Liver (tissue), 10 donors: ENCODE measurements at places on chromosomes 2 and 18. TPM values are rescaled to one million over a fixed set of nuclear protein-coding genes. Genes with fewer than 3 reads are reported as not detected.

- no peaks in the 10 kb centered on the region for H3K36me3 ChIP-seq
- no peak overlapping the region for H3K27ac ChIP-seq
- peaks cover 3% of the 10 kb centered on the region for H3K27me3 ChIP-seq
- no peak overlapping the region for H3K4me3 ChIP-seq
- DNase-seq: no peak
Measured at GRCh38 chr2:175834477-175834876, 167.6 kb downstream of the LNPK start.

DNA sequence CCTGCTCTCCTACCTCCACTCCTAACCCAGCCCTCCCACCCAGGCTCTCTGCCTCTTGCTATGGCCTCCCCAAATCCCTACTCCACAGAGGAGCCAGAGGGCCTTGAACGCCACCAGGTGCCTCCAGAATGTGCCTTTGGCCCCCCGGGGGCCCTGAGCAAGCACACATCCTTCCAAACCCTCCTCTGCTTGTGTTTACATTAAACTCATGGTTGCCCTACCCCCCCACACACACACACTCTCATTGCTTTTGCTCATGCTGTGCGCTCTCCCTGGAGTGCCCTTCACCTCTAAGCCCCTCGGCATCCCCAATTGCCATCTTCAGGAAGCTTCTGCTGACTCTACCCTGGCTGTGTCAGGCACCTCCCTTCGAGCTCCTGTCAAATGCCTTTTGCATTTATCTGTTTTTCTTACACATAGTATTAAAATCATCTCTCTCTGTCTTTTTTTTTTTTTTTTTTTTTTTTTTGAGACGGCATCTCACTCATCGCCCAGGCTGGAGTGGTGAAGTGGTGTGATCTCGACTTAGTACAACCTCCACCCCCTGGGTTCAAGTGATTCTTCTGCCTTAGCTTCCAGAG, 16.3 kb upstream of the TET3 start:
- DNase-seq: no peak
- H3K4me3 ChIP-seq: no peak overlapping the region
- H3K4me1 ChIP-seq: no peaks in the 10 kb centered on the region
- H3K27ac ChIP-seq: no peak overlapping the region
- no peaks in the 10 kb centered on the region for H3K27me3 ChIP-seq

- DNase-seq: no peak
- no peak overlapping the region for H3K27ac ChIP-seq
- H3K4me3 ChIP-seq: no peak overlapping the region
- peaks cover 63% of the 10 kb centered on the region for H3K36me3 ChIP-seq
- H3K4me1 ChIP-seq: no peaks in the 10 kb centered on the region
Measured at GRCh38 chr2:223880796-223881195, 43.4 kb upstream of the AP1S3 start.

- no peak overlapping the region for H3K27ac ChIP-seq
- H3K4me3 ChIP-seq: no peak overlapping the region
- H3K4me1 ChIP-seq: peaks cover 7% of the 10 kb centered on the region
- no peaks in the 10 kb centered on the region for H3K36me3 ChIP-seq
- H3K27me3 ChIP-seq: peaks cover 9% of the 10 kb centered on the region
Measured at GRCh38 chr2:5693287-5694201, 1.4 kb downstream of the SOX11 start.

GRCh38 chr2:175187378-175187777, 5.9 kb upstream of the ATP5MC3 start:
- no peak for DNase-seq
- no peak overlapping the region for H3K4me3 ChIP-seq
- H3K4me1 ChIP-seq: no peaks in the 10 kb centered on the region
- H3K27ac ChIP-seq: no peak overlapping the region

DNA sequence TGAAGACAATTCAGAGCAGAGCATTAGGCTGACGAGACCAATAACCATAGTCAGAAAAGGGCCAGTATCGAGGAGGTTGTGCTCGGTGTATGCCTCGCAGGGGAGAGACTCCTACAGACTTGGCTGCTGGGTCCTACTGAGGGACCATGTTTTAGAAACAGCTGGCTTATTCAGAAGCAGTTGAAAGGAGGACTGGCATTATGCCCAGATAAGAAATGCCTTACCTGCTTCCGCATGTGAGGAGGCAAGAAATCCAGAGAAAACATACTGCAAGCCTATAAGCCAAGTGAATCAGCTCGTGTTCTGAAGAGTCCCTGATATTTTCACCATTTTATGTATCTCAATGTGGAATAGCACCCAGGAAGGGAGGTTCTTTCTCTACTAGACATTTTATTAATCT, 434.7 kb downstream of the GRB14 start:
- H3K27me3 ChIP-seq: no peaks in the 10 kb centered on the region
- no peaks in the 10 kb centered on the region for H3K36me3 ChIP-seq
- no peak for DNase-seq
- H3K27ac ChIP-seq: no peak overlapping the region
- H3K4me3 ChIP-seq: no peak overlapping the region

GRCh38 chr18:31185186-31185950, 22.7 kb upstream of the DSC1 start:
- no peaks in the 10 kb centered on the region for H3K27me3 ChIP-seq
- no peaks in the 10 kb centered on the region for H3K4me1 ChIP-seq

DNA sequence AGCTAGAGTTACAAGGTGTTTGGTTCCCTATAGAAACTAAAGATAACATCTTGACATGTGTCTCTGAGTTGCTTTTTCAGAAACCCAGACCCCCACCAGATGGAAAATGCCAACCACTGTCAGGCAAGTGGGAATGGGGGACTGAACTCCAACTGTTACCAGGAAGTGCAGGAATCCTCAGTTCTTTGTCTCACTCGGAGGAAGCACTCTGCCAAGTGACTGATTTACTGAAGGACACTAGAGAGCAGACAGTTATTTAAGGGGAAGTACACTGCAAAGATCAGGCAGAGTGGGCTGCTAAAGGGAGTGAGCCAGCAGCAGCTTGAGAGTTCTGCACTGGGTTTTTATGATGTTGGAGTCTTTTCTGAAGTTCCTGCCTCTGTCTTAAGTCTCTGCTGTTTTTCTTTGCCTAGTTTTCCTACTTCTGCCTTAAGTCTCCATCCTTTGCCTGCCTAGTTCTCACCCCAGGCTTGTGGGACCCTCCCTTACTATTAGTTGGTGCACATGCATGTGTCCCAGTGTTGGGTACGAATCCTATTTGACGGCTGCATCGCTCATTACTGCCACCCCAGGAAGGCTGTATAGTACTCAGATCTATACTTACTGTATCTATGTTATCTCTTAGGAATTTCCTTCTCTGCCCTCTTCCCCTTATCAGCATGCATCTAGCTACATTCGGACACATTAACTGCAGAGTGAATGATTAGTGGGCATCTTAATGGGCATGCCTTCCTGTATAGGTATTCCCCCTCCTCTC, 97.1 kb downstream of the TEX51 start:
- H3K36me3 ChIP-seq: no peaks in the 10 kb centered on the region
- peaks cover 33% of the 10 kb centered on the region for H3K4me1 ChIP-seq
- H3K27me3 ChIP-seq: no peaks in the 10 kb centered on the region

- DNase-seq: no peak
- H3K27ac ChIP-seq: no peak overlapping the region
- no peaks in the 10 kb centered on the region for H3K36me3 ChIP-seq
- H3K4me1 ChIP-seq: no peaks in the 10 kb centered on the region
- no peaks in the 10 kb centered on the region for H3K27me3 ChIP-seq
Measured at GRCh38 chr2:129456691-129457090, 522.8 kb upstream of the RAB6C start.

GRCh38 chr2:107001551-107001950, 115.6 kb upstream of the ST6GAL2 start:
- no peak for DNase-seq
- no peak overlapping the region for H3K27ac ChIP-seq
- H3K27me3 ChIP-seq: peaks cover 2% of the 10 kb centered on the region
- H3K36me3 ChIP-seq: no peaks in the 10 kb centered on the region

DNA sequence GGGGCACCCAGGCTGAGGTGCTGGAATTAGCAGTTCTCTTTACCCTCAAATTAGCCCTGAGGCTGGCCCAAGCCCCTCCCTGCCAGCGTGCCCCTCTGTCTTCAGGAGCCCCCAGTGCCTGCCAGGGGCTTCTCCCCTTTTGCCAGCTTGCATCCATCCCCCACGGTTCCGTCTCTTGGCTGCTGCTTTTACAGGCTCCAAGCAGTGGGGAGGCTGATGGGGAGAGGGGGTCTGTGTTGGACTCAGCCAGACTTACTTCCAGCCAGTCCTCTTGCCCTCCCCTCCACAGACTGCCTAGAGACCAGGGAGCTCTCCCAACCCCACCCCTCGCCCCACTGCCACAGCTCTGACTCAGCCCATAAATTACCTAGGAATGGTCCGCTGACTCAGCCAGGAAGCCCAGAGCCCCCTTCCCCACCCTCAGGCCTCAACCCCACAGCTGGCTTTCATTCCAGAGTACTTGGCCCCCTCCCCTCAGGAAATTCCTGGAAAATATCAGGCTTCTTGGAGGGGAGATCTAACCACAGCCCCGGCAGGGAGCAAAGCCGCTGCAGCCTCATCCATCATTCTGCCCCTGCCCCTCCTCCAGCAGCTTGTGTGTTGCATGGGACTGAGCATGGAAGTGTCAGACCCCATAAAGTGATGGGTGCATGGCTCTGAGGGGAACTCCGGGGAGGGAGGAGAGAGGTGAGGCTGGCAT, 184.6 kb downstream of the ZFP36L2 start:
- no peak overlapping the region for H3K27ac ChIP-seq
- peaks cover 8% of the 10 kb centered on the region for H3K4me1 ChIP-seq
- no peaks in the 10 kb centered on the region for H3K36me3 ChIP-seq
- no peaks in the 10 kb centered on the region for H3K27me3 ChIP-seq
- DNase-seq: no peak
- H3K4me3 ChIP-seq: no peak overlapping the region

DNA sequence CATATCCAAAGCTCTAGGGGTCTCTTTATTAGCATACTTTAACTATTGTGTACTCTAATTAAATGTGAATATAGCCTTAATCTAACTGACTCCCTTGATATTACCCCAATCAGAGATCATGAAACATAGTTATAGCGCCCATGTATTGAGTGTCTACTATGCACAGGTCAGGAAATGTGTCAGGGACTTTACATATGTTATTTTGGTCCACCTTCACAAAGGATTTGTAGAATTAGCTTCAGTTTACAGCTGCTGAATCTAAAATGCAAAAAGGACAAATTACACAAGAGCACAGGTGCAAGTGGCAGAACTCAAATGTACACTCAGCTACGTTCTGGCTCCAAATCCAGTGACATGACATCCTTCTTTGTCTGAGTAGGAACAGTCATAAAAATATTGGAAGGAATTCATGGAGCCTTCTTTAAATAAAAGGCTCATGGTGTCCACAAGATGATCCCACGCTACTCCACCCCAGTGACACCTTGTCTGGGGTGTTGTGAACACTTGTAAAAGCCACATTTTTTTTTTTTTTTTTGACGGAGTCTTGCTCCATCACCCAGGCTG, 38.7 kb upstream of the ATL2 start:
- H3K4me1 ChIP-seq: no peaks in the 10 kb centered on the region
- H3K27ac ChIP-seq: no peak overlapping the region
- no peak overlapping the region for H3K4me3 ChIP-seq

GRCh38 chr18:74918276-74918790, 290.6 kb downstream of the PTGR3 start:
- DNase-seq: no peak
- no peaks in the 10 kb centered on the region for H3K27me3 ChIP-seq
- H3K27ac ChIP-seq: no peak overlapping the region
- H3K36me3 ChIP-seq: peaks cover 5% of the 10 kb centered on the region

GRCh38 chr2:69291004-69291650, 95.9 kb downstream of the GFPT1 start:
- no peaks in the 10 kb centered on the region for H3K27me3 ChIP-seq
- no peak overlapping the region for H3K4me3 ChIP-seq
- DNase-seq: no peak
- no peaks in the 10 kb centered on the region for H3K36me3 ChIP-seq

DNA sequence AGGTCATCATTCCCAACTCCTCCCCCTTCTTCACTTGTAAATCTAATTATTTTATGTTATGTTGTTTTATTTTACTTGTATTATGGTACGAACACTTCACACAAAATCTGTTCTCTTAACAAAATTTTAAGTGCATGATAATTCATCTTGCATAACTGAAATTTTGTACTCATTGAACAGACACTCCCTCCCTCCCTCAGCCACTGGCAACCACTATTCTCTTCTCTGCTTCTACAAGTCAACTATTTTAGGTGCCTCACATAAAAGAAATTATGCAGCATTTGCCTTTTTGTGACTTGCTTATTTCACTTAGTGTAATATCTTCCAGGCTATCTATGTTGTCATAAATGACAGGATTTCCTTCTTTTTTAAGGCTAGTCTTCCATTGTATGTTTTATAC, 30.4 kb upstream of the OSBPL6 start:
- DNase-seq: no peak
- H3K4me3 ChIP-seq: no peak overlapping the region
- no peak overlapping the region for H3K27ac ChIP-seq
- H3K36me3 ChIP-seq: no peaks in the 10 kb centered on the region
- no peaks in the 10 kb centered on the region for H3K4me1 ChIP-seq

- no peak overlapping the region for H3K4me3 ChIP-seq
Measured at GRCh38 chr18:12679183-12679786, 21.4 kb upstream of the SPIRE1 start.

- no peaks in the 10 kb centered on the region for H3K36me3 ChIP-seq
- H3K4me3 ChIP-seq: no peak overlapping the region
- H3K27ac ChIP-seq: peak overlapping the region; percentile 52
- peaks cover 40% of the 10 kb centered on the region for H3K4me1 ChIP-seq
Measured at GRCh38 chr18:13185675-13186198, 32.8 kb upstream of the LDLRAD4 start.

DNA sequence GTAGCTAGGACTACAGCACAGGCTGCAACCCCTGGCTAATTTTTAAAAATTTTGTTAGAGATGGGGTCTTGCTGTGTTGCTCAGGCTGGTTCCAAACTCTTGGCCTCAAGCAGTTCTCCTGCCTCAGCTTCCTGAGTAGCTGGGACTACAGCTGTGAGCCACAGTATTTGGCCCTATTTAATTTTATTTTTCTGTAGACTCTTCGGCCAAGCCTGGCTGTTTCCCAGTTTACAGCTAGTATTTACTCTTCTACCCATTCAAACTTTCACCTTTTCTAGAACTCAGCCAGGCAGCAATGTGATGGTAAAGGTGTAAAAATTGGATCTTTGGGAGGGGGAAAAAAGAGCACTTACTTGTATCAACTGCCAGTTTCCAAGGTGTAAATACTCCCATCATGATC, 35.3 kb downstream of the SH3RF3 start:
- H3K27ac ChIP-seq: no peak overlapping the region
- H3K36me3 ChIP-seq: no peaks in the 10 kb centered on the region
- H3K27me3 ChIP-seq: no peaks in the 10 kb centered on the region
- H3K4me1 ChIP-seq: peaks cover 3% of the 10 kb centered on the region
- DNase-seq: no peak

- no peaks in the 10 kb centered on the region for H3K36me3 ChIP-seq
- H3K4me3 ChIP-seq: no peak overlapping the region
- H3K4me1 ChIP-seq: no peaks in the 10 kb centered on the region
- no peak overlapping the region for H3K27ac ChIP-seq
- no peaks in the 10 kb centered on the region for H3K27me3 ChIP-seq
- DNase-seq: no peak
Measured at GRCh38 chr2:20561637-20562454, 89.1 kb downstream of the HS1BP3 start.

Gene ACVR1C
- 0.19 TPM for total RNA-seq

Gene CYTIP
- total RNA-seq: 2.4 TPM

Gene SGPP2
- not detected for total RNA-seq

Gene UGT1A8
- total RNA-seq: not detected

Gene PLB1
- total RNA-seq: 4.5 TPM

Gene TMEM247
- not detected for total RNA-seq

Gene LRP1B
- total RNA-seq: 0.08 TPM

Gene APCDD1
- total RNA-seq: 0.89 TPM

Gene HTR2B
- total RNA-seq: 0.09 TPM
